Posterior cingulate gyrus (tissue), 11 donors: ENCODE measurements at places on chromosomes 11 and 22.

DNA sequence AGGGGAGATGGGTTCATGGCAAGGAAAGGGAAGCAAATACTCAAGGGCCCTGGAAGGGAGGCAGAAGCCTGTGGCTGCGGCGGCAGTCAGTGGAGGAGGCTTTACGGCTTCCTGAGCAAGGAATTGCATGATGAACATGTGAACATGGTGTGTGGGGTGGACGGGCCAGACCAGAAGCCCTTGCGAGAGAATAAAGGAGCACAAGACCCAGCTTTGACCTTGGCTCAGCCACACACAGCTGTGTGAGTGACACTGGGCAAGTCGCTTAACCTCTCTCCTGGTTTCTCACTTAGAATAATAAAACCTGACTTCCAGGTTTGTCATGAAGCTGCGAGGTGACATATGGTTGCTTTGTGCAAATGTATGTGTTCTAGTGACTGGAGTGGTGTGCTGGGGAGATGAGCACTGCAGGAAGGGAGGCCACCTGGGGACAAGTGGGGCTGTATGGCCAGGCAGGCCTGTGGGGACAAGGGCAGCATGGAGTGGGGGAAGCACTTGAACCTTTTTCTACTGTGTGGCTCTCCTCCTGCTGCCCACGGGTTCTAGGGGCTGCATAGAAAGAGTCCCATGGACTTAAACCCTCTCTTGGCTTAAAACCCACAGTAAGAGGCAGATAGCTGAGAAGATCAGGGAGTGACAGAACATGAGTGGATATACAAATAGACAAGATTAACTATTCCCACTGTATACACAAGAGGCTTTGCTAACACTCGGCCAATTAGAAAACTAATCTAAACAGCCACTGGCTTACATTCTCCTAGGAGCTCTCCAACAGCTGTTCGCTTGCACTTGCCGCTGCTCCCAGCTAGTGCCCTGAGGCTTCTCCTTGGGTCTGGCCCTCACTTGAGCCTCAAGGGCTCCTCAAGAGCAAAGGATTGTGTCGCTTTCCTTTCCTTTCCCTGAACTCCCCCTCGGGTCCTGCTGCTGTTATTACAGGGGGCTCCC lies 67.3 kb upstream of the CDON start:
- DNase-seq: no peak

DNA sequence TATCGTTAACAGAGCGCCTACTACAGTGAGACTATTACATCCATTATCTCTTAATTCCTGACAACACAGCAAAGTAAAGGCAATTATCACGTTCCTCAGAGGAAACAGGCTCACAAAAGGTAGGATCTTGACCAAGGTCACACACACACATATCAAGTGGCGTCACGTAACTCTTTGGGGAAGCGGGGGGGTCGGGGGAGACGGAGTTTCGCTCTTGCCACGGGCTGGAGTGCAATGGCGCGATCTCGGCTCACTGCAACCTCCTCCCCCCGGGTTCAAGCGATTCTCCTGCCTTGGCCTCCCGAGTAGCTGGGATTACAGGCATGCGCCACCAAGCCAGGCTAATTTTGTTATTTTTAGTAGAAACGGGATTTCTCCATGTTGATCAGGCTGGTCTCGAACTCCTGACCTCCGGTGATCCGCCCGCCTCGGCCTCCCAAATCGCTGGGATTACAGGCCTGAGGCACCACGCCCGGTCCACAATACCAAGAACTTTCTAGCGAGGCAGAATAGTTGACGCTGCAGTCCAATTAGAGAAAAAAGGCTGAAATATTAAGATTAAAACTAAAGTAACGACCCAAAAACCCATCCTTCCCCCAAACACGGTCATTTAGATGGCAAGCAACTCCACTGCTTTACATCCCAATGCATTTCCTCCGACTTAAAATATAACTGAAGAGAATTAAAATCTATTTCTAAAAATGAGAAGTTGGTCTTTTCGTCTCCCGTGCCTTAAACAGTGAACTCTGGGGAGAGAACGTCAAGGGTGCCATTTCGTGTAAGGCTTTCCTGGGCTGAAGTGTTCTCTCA lies 1.2 kb downstream of the DDX17 start:
- no peak for DNase-seq

DNA sequence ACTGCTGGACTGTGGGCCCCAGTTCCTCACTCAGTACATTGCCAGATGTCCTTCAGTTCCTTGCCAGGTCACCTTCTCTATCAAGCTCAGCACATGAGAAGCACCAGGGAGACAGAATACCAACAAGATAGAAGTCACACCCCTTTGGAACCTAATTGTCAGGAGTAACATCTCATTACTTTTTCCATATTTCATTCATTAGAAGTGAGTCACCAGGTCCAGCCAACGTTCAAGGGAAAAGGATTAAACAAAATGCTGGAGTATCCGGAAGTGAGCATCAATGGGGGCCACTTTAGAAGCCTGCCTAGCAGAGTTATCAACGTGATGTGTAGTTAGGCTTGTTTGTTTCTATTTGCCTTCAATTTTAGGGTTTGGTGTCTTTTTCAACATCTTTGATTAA lies 569.3 kb downstream of the MIAT start:
- no peak for DNase-seq

GRCh38 chr11:79440571-79441460 lies at the start of gene TENM4:
Gene TENM4 (minus strand): TSS chr11:79441030. CDS start chr11:79069944, 371,086 bp downstream.
- DNase-seq: peak; percentile 95

- no peak for DNase-seq
Observed at GRCh38 chr11:1767399-1768140, 3.8 kb upstream of the CTSD start.

- DNase-seq: no peak
Observed at GRCh38 chr11:69746140-69746539, 29.0 kb downstream of the FGF4 start.

DNA sequence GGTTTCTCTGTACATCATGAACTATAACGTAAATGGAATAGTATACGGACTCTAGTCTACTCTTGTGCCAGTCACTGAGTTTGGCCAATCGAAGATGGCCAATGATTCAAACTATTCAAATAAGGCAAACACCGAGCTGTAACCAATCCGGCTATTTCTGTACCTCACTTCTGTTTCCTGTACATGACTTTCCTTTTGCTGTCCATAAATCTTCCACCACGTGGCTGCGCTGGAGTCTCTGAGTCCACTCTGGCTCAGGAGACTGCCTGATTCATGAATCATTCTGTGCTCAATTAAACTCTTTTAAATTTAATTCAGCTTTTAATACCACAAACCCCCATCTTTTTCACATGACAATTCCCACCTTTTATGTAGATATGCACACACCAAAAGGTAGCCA lies 1.5 kb upstream of the JAML start:
- no peak for DNase-seq

DNA sequence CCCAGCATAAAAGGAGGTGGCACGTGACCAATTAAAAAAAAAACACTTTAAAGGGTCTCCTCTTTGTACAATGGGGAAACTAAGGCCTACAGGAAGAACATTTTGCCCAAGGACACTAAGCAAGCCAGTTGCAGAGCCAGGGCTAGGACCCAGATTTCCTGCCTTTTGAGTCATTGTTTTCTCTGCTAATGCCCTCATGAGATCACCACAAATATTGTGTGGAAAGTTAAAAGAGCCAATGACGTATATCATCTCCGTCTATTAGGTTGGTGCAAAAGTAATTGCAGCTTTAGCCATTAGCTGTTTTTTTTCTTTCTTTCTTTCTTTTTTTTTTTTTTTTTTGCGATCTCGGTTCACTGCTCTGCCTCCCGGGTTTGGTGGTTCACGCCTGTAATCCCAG lies 24.1 kb upstream of the LRRC32 start:
- no peak for DNase-seq

- peak; percentile 89 for DNase-seq
Observed at GRCh38 chr11:57456960-57457642, 3.2 kb upstream of the RTN4RL2 start.

GRCh38 chr11:69855421-69855820 lies 36.2 kb upstream of the FGF3 start:
- DNase-seq: no peak

DNA sequence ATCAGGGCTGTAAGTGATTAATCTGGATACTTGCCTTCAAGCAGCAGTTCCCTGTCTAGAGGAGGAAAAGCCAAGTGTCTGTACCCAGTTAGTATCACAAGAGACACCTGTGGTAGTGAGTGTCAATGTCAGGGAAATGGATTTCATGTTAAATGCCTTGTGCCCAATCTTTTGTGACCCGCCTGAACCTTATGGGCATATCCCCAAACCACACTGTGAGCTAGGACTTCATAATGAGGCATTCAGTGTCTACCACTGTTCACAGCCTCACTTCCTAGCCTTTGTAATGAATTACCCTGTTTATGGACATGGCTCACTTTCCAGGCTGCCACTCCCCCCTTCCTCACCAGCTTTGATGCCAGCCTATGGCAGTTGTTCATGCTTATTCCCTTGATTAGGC lies 125.1 kb downstream of the TRIM44 start:
- no peak for DNase-seq

DNA sequence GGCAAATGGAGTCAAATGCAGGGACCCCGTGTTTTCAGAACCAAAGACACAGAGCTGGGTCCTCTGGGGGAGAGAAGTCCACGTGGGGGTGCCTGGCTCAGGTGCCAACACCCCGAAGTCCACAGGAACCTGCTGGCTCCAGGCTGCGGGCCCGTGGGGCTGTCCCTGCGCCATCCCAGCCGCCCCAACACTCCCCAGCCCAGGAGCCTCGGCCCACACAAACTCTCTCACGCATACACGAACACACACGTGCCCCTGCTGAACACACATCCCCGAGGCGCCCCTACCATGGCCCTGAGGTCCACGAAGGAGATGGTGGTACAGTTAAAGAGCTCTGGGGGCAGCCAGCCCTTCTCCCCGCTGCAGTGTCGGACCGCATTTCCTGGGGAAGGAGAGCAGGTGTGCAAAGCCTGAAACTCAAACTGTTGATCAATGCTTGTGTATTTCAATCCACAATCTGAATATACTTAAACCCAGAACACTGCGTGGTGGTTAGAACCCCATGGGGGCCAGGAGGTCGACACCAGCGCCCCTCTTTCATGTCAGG lies 54.7 kb downstream of the TRMU start:
- DNase-seq: no peak

DNA sequence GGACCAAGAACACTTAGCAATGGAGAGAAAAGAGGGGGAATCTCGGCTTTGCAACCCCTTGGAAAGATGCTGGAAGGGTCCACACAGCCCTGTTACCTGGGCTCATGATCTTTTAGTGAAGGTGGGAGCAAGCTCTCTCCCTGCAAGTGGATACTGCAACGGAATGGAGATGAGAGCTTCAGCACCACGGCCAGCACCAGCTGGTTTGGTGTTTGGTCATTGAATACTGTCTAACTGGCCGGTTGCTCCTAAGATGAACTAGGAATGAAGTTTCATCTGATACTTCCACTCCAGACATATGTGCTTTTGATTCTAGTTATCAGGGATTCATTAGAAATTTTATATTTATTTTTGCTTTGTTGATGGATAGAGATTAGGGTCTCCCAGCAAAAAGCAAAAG lies 16.3 kb downstream of the HTR3A start:
- no peak for DNase-seq

DNA sequence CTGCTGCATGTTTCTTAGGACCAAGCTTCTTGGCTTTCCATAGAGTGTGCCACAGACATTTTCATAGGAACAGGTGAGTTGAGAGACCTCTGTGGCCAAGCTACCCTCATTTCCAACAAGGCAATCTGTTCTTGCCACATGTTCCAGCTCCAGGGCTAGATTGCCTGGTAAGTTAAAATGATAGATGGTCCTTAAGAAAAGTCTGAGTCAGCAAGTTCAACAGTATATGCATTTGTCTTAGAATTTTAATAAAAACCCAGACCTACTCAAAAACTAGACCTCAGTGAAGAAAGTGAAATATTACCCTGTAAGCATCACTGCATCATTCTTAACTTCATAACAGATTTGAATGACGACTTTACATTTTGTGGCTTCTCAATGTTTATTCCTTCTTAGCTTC lies 1123.6 kb downstream of the DLG2 start:
- no peak for DNase-seq

GRCh38 chr11:469684-470560 lies 19.8 kb downstream of the PTDSS2 start:
- peak; percentile 70 for DNase-seq
